ENCODE measurements at places on chromosomes 5 and 9.

DNA sequence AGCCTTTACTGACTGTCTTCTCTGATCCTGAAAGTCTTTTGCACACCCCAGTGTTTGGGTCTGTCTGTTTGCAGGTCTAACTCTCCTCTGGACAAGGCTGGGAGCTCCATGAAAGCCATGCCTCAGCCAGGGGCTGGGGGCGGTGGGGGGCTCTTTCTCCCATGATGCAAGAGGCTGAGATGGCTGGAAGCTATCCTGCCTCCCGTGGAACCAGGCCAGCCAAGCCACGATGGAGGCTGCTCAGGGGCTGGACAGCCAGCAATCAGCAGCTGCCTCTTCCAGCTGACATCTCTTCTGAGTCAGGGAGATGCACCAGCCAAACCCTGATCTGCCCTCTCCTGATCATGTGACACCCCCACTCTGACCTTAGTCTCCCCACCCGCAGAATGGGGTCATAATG lies 154.0 kb downstream of the BARX1 start:
- no peak for DNase-seq

GRCh38 chr5:169561893-169562292 lies 21.7 kb upstream of the SPDL1 start:
- DNase-seq: no peak

GRCh38 chr5:4419281-4419680 lies 720.8 kb upstream of the ADAMTS16 start:
- no peak for DNase-seq

DNA sequence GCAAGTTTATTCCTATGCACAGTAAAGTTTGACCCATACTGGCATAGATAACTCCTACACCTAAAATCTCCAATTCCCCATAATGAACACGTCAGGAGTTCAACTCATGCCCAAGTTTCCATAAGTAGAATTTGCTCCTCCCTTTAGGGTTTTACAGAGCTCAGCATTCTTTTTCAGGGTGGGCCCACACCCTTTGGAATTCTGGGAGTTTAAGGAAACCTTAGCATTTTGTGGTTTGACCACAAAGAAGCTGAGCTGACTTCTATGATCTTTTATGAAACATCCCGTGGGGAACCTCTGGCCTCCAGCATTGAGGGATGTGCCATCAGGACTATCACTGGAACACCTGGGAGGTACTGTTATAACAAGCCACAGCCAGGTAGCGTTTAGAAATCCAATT lies 220.6 kb upstream of the MAP3K1 start:
- DNase-seq: no peak

GRCh38 chr9:134458207-134459108 lies 132.2 kb downstream of the RXRA start:
- DNase-seq: no peak

GRCh38 chr9:136626066-136626725 lies 36.5 kb upstream of the EGFL7 start:
- no peak for DNase-seq

DNA sequence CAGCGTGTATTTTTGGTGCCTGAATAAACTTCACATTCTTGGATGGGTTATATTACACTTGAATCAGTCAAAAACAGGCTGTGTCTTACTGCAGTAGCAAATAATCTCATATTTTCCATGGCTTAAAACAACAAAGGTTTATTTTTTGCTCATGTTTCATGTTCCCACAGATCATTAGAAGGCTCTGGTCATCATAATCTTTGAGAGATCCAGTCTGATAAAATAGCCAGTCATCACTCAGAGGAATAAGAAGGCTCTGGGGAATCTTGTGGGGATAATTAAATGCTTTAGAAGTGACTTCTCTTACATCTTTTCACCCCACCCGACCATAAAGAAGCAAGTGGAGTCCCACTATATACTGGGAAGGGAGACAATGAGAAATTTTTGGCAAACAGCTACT lies 417.7 kb downstream of the PSAT1 start:
- DNase-seq: no peak

- no peak for DNase-seq
Measured at GRCh38 chr5:99104538-99105132, 175.8 kb upstream of the CHD1 start.

DNA sequence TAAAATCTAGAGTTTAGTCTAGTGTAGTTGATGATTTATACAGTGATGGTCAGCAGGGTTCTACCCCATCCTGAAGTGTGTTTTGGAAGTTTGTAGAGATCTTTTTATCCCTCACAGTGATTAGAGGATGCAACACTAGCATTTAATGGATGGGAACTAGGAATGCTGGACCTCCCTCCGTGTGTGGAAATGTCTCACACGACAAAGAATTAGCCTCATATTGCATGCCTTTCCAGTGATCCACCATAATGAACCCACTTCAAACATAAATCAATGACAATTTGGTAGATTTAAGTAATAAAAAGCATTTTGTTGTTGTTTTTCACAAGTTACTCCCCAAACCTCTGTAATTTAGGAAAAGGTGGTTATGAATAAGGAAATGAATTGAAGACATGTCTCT lies 82.5 kb upstream of the LMNB1 start:
- DNase-seq: no peak

GRCh38 chr9:14690948-14691730 lies 2.1 kb downstream of the ZDHHC21 start:
- DNase-seq: no peak

DNA sequence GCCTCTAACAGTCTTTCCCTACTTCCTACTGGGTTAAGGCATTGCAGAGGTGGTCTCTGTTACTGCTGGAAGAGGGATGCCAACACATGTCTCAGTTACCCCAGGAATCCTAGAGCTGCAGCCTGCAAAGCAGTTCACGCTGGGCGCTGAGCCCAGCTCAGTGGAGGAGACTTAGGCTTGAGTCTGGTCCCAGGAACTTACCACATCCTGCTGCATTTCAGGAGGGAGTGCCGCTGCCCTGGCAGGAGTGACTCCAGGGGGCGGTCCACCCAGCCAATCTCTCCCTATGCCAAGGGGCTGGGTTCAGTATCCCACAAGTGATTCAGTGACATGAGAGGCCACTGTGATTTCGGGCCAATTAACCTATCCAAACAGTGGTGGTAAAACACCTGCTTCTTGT lies 7.6 kb downstream of the TTC16 start:
- no peak for DNase-seq

DNA sequence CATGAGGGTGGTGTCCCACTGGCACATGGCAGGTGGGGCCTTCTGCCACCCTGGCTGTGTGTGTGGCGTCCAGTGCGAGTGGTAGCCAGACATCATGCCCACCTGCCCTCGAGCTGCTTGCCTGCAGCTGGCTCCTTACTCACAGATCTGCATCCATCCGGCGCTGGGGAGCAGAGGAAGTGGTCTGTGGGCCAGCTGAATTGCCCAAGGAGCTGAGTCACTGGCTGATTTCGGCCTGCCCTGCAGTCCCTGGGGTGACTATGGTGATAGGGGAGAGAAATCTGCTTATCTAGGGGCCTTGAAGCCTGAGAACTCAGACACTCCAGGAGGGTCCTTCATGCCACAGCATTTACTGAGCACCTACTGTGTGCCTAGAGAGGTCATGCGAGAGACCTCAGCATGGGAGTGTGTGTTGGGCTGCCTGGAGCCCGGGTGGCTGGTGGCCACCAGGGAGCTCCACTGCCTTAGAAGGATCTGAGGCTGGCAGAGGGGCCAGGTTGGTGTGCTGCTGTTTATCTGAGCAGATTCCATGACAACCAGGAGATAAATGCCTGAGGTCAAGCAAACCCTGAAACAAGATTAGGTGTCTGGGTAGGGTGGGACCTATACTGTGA lies 57.1 kb downstream of the SLC22A5 start:
- peak; percentile 87 for DNase-seq

- no peak for DNase-seq
Measured at GRCh38 chr9:13113751-13114150, 165.7 kb downstream of the MPDZ start.

GRCh38 chr9:98808875-98809274 lies 1.4 kb downstream of the GALNT12 start:
- no peak for DNase-seq

GRCh38 chr5:58133631-58134296 lies 326.1 kb downstream of the PLK2 start:
- DNase-seq: no peak

DNA sequence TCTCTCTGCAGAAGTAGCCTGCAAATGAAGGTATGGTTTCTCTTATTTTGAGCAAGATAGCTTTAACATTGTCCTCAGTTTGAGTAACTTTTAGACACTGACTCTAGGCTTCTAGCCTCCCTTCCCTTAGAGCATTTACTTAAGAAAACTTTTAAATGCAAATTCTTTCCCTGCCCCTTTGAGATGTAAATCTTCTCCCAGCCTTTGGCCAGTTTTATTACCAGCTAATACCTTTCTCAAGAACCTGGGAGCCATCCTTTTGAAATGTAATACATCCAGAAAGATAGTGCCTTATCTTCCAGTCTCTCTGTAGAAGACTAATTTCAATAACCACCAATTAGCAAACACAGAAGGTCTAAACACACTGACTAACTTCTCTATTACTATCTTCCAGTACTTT lies 688.9 kb upstream of the CDH9 start:
- no peak for DNase-seq

GRCh38 chr9:129595311-129595741 lies 25.6 kb downstream of the C9orf50 start:
- no peak for DNase-seq

- no peak for DNase-seq
Measured at GRCh38 chr5:149428032-149428431, 48.9 kb upstream of the IL17B start.

- DNase-seq: no peak
Measured at GRCh38 chr9:124410321-124410913, 4.8 kb downstream of the PSMB7 start.

DNA sequence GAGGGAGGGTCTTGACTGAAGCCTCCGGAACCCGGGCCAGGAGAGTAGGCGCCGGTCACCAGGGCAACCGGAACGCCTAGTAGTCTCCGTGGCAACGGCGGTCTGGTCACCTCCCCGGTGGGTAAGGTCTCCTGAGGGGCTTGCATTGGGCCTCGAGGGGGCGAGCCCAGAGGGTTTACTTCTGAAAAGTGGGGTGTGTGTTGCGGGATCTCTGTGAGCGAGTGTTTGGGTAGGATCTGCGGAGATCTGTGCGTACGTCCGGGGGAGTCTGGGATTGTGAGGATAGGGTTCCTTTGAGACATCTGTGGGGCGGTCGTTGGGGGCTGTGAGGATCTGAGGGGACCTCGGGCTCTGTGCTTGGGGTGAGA lies at the start of gene FAM221B:
TSS of gene FAM221B (minus strand) at position 17 of the 368 bp plus-strand sequence. CDS start 2,571 bp downstream, outside the sequence.
- no peak for DNase-seq

GRCh38 chr5:136000932-136001331 lies 27.9 kb upstream of the TGFBI start:
- no peak for DNase-seq

- no peak for DNase-seq
Measured at GRCh38 chr5:147913786-147914185, 7.4 kb upstream of the C5orf46 start.

GRCh38 chr9:134880484-134881312 lies at the start of gene FCN2:
TSS of gene FCN2 (plus strand) at chr9:134880810. CDS start at chr9:134880822, 12 bp downstream.
- peak; percentile 1 for DNase-seq

DNA sequence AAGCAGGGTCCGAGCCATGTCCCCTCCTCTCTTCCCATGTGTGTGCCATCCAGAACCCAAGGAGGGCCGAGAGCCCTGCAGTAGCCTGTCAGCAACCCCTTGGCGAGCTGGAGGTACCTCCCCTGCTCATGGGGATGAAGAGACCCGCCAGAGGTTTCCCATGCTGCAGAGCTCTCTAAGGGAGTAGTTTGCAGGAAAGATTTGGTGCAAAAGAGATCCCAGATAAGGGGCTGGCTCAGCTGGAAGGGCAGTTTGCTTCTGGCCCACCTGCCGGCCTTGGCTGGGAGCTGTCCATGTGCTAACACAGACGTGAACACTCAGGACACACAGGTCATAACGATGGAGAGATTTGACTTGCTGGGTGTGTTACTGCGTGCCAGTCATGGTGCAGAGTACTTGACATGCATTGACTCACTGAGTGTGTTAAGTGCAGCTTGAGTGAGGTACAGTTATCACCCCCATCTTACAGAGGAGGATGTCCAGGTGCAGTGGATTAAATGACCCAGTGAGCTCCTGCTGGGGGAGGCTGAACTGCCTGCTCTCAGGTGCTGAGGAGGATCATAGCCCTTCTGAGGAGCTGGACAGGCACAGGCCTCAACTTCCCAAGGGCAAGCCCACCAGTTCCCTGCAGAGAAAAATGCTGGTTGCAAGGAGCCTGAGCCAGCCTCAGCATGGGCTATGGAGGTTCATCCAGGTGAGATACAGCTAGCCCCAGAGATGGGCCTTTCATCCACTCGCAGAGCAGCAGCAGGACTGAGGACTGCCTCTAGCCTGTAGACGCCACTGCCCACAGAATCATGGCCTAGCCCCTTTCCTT lies 6.3 kb upstream of the SLC25A48 start:
- no peak for DNase-seq

DNA sequence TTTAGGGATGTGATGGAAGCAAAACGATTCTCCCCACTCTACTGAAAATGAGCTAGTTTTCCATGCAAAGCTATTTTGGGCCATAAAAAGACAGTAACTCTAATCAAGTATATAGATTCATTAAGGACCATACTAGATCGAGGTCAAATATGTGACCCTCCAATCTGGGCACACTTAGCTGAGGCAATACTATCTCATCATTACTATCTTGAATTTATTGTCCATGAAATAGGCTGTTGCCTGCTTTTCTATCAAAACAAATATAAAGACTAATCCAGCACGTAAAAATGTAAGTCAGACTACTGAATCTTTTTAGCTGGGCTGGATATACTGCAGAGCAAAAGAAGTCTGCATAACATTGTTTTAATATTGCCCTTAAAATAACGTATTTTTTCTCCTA lies 943.1 kb downstream of the NR2F1-AS1 start:
- DNase-seq: no peak

GRCh38 chr5:112762113-112762810 lies 24.6 kb downstream of the APC start:
- no peak for DNase-seq

DNA sequence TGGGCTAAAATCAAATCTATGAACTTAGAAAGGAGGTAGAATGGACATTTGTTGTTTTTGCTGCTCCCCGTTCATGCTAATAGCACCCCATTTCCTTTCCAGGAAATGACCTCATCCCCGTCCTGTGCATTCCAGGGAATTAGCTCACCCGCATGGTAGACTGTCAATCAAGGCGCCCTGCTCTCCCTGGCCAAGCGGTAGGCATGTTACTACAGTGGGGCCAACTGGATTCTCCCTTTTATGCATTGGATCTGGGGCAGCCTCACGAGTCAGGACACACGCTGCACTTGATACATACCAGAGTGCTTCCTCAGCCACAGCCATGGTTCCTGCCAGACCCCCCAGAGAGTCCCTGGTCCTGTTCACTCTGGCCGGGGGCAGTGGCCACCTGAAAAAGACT lies 111.0 kb upstream of the PTCH1 start:
- DNase-seq: no peak

GRCh38 chr5:33240558-33240957 lies 200.2 kb upstream of the TARS1 start:
- no peak for DNase-seq

GRCh38 chr9:98327249-98327561 lies 71.8 kb upstream of the TBC1D2 start:
- DNase-seq: no peak

GRCh38 chr9:72140586-72140985 lies 8.7 kb upstream of the GDA start:
- no peak for DNase-seq

Data from activated T-cell treated with anti-CD3 and anti-CD28 coated beads, Interleukin-2, amount 50 U/mL, for 48 hours (primary cell).